ENCODE measurements at places on chromosomes 4 and X.

DNA sequence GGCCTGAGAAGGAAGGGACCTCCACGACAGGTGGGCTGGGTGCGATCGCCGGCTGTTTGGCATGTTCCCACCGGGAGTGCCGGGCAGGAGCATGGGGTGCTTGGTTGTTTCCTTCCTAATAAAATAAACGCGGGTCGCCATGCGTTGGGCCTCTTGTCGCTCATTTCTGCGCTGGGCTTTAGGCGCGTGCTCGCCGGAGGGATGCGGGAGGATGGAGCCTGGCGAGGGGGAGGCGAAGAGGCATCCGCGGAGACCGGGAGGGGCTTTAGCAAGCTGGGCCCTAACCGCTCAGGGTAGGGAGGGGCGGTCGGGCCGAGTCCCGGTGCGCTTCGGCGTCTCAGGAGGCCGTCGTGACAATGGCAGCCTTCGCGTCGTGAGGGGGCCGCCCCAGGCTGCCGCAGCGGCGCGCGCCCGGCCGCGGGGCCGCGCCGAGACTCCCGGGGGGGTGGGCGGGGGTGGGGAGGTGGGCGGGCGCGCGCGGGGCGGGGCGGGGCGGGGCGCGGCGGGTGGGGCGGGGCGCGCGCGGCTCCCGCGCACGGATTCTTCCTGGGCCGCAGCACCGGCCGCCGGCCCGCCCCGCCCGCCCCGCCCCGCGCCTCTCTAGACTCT, 476 bp upstream of the GDI1 start:
- DNase-seq = no peak

GRCh38 chr4:61293707-61294400, 93.7 kb downstream of the ADGRL3 start:
- no peak for DNase-seq

DNA sequence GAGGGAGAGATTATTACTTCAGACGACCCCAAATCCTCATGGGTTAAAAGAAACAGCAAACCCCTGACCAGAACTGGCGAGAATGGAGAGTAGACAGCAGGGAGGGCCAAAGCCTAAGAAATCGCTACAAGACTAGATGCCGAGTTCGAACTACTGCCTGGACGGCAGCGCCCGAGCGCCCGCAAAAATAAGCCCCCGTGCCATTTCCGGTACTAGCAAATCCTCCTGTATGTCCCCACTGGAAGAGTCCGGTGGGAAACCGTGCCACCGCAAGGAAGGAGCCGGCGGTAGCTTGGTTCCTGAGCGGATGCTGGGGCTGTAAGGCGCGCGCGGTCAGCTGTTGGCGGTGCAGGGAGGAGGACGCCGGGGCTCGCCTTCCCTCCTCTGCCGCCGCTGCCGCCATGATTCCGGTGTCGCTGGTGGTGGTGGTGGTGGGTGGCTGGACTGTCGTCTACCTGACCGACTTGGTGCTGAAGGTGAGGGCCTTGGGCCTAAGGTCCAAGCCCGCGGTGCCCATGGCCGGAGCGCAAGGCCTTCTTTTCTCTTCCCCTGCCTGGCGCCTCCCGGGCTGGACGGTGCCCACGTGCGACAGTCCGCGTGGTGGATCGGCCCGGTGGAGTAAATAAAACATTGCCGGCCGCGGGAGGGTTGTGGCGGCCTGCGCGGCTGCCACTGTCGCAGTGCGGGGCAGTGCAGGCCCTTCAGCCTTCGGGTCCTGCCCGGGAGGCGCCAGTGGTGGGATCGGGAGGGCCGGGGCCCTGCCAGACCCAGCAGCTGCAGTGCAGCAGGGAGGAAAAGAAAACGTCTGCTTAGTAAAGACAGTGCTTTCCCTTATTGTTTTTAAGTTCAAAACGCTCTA, at the start of gene MBTPS2:
MBTPS2 (plus strand) TSS at position 284 of the 859 bp plus-strand sequence; CDS start at position 402, 118 bp downstream.
- DNase-seq = peak; percentile 56

- no peak for DNase-seq
These were observed 33.1 kb downstream of the LEF1 start for GRCh38 chr4:108135549-108136209.

DNA sequence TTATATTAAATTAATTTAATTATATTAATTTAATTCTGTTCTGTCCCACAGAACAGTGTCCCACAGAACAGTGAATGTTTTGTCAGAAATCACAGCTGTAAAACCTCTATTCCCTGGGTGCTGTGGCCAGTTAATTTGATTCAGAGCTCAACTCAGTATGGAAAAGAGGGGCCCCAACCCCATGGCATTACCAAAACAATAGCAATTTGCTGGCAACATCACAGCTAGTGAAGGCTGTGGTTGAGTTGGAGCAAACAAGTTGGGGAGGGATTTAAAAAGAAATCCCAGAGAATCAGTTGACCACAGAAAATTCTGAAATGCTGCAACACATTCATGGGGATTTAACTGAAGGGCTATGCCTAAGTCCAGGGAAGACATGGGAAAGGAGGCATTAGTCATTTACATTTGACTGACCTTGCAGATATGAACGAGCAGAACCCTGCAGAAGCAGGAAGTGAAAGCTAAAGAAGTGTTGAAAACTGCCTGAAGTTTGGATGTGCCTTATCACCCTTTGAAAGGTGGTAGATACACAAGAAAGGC, 30.1 kb downstream of the PDHA2 start:
- DNase-seq = no peak

- DNase-seq = no peak
These were observed 1092.3 kb downstream of the ARAP2 start for GRCh38 chr4:35151816-35152572.

DNA sequence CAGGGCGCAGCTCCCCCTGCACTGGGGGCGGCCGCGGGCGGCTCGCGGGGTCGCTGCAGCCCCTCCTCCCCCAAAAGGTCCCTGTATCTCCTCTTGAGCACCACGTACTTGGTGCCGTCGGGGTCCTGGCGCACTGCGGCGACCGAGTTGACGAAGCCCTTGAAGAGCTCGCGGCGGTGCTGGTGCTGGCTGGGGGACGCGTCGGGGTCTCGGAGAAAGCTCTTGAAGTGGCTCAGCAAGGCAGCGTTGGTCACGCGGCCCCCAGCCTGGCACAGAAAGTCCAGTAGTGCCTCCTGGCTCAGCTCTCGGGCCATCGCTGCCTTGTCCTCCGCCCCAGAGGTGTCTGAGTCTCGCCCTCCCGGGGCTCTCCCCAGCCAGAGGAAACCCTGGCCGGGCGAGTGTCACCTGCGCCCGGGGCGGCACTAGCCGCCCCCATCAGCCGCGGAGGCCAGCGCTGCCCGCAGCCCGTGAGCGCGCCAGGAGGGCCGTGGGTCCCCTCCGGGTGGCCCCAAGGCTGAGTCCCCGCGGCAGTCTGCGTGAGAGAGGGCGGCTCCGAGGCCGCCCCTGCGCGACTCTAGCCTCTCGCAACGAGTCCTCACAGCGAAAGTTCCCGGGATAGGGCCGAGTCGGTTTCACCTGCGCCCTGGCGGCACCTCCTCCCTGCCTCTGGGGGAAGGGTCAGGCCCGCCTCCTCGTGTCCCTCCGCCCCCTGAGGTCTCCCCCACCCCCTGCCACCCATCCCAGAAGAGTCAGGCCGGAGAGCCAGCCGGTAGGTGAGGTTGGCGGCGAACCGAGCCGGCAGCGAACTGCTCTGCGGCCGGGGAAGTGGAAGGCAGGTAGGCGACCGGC, at the start of gene SOWAHB:
SOWAHB (minus strand) TSS at position 609 of the 849 bp plus-strand sequence; CDS start at position 314, 295 bp downstream.
- no peak for DNase-seq

DNA sequence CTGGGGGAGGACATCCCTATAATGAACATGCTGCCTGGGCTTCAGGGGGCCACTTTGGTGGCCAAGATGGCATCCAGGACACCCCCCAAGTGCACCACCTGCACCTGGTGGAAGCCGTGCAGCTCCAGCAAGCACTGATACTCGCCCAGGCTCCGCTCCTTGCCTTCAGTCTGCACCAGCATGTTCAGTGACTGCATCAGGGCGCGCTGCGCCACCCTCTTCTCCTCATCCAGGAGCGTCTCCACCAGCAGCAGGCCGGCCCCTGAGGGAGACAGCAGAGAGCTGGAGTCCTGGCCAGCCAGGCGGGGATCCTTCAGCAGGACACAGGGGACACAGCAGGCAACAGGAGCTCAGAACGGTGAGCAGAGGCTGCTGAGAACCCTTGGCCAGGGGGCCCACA, 11.3 kb upstream of the SLC25A6 start:
- DNase-seq = no peak

GRCh38 chr4:89306486-89307177, 968 bp downstream of the GPRIN3 start:
- DNase-seq = no peak

DNA sequence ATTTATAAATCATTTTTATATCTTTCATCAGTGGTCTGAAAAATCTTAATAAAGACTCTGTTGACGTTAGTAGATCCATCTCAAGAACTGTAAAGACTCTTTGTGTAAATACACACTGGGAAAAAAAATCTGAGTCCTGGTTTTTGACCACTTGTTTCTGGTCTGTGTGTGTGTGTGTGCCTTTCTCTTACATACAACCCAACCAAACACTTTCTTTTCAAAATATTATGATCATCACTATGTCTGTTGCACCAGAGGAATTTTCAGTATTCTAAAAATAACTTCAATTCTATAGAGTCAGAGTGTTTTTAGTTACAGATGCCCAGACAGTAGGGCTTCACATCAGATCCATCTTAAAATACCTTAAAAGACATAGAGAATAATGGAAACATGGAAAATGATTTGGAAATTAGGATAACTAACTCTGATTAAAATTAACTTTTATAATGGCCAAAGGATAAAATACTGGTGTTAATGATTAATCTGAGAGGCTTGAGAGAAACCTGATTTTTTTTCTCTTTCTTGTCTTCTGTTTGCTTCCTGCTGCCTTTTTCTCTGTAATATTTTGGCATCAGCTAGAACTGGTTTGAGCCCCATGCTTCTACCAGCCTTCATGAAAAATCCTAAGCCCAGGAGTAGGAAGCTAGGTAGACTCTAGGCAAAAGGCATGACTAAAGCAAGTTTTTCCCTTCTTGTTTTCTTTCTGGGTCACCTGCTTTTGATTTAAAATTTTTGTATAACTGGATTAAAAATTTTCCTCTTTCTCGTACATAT, 99.7 kb downstream of the ATXN3L start:
- no peak for DNase-seq

GRCh38 chrX:23493941-23494374, 159.3 kb downstream of the PTCHD1 start:
- no peak for DNase-seq

DNA sequence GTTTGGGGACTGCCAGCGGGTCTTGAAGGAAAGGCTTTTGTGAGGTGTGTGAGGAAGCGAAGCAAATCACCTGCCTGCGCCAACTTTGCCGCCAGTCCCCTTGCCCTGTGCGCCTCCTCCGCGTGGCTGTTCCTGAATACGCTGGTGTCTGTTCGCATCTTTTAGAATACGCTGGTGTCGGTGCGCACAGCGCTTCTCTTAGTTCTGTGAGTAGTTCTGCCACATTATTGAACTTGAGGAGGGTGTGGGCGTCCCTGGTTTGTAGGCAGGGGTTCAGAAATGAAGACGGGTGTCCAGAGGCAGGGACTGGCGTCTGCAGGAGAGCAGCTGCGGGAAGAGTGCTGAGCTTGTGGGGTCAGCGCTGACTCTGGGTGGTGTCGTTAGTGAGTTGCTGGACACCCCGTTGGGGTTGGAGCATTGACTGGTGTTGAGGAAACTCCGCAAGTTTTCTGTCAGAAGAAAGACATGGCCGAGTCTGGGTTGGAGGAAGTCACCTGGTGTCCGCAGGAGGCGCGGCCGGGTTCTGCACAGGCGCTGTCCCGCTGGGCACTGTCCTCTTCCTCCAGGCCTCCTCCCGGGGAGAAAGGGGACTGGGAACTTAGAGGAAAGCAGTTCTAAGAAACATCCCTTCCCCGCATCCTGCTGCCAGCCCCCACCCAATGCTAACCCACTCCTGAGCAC, 930 bp downstream of the ZNF718 start:
- no peak for DNase-seq

- DNase-seq = no peak
These were observed 95.2 kb downstream of the GK start for GRCh38 chrX:30748342-30748960.

- no peak for DNase-seq
These were observed 14.1 kb upstream of the STX18 start for GRCh38 chr4:4555916-4556315.

GRCh38 chr4:144646523-144647094, 653 bp downstream of the HHIP start:
- no peak for DNase-seq

DNA sequence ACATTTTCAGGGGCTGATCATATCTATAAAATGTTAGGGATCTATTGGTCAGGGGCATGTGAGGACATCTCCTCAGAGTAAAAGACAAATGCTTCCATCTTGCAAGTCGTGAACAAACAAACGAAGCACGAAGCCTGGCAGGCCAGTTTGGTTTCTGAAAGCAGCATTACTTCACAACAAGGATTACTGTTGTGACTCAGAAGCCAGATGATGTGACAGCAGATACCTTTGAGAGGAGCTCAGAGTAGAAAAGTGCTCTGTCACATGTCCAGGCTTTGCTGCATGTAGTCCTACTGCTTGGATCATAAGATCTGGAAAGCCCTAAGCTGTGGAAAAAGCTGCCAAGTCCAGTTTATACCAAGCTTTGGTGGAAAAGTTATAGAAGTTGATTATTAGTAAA, 1827.2 kb downstream of the ARAP2 start:
- no peak for DNase-seq

DNA sequence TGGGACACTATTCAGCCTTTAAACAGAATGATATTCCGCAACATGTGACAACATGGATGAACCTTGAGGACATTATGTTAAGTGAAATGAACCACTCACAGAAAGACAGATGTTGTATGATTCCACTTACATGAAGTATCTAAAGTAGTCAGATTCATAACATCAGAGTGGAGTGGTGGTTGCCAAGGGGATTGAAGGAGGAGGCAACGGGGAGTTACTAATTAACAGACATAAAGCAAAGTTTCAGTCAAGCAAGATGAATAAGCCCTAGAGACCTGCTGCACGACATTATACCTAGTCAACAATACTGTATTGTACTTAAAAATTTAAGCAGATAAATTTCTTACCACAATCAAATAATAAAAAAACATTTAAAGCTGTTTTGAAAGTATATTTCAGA, 105.0 kb upstream of the NR0B1 start:
- DNase-seq = no peak

DNA sequence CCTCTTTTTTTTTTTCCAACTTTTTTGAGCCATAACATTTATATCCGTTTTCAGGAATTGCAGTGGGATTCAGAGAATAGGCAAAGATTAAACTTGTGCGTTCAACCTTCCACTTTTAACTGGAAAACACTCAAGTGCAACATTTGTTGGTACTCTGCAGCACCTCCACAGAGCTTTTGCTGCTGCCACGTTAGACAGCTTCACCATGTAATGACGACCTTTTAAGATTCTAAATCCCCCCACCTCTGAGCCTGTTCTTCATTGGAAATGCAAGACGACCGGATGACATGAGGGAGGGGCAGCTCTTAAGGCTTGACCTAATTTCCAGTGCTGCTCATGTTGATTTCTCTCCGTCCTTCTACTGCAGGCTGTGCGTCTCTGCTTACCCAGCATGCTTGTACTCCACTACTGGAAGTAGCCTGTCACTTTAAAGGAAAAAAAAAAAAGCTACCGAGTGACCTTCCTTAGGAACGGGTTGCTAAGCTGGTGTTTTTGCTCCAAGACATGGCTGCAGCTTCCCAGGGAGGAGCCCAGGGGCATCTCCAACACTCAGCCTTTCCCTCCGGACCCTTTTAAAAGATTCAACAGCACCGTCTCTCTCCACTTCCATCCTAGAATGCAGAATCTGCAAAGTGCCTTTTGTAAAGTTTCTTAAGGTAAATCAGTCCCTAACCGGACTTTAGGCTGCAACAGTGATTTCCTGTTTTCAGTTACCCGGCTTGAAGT, at the start of gene CC2D2A:
CC2D2A (plus strand) TSS at position 481 of the 726 bp plus-strand sequence. CDS start 6,051 bp downstream, outside the sequence.
- DNase-seq = no peak

Measured in stimulated activated CD8-positive, alpha-beta memory T cell treated with anti-CD3 and anti-CD28 coated beads, Interleukin-4, amount 100 ng/mL, for 4 hours (primary cell).